ENCODE measurements at places on chromosomes 7 and 10.

DNA sequence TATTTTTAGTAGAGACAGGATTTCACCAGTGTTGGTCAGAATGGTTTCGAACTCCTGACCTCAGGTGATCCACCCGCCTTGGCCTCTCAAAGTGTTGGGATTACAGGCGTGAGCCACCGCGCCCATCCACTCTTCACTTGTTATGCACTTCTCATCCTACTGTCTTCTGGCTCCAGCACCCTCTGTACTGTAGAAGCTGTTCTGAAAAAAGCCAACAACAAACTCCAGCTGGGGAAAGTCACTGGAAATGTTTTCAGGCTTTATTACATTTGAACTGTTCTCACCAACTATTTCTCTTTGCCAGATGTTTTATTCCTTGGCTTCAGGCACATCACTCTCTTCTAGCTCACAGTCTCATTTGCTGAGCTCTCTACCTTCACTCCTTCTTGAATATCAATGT is 122.5 kb upstream of the EGR2 start:
- no peak for DNase-seq

GRCh38 chr7:92785923-92786322 is 50.5 kb downstream of the CDK6 start:
- no peak for DNase-seq

DNA sequence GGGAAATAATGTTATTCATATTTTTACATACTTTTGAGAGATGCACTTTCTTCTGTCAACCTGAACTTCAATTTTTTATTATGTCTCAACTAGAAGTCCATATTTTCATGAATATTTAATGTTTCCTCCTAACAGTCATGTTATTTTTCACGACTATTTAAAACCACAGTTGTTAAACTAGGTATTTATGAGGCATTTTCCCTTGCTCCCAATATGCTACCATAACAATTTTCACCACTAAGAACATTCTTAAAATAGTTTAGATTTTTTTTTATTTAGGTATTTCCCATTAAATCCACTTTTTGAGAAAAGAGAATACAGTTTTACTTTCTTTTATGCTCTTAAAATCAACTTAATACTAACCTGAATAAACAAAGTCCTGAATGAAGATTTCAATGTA is 89.4 kb downstream of the JAZF1 start:
- no peak for DNase-seq

- no peak for DNase-seq
Measured at GRCh38 chr7:16606704-16607103, 38.9 kb downstream of the ANKMY2 start.

DNA sequence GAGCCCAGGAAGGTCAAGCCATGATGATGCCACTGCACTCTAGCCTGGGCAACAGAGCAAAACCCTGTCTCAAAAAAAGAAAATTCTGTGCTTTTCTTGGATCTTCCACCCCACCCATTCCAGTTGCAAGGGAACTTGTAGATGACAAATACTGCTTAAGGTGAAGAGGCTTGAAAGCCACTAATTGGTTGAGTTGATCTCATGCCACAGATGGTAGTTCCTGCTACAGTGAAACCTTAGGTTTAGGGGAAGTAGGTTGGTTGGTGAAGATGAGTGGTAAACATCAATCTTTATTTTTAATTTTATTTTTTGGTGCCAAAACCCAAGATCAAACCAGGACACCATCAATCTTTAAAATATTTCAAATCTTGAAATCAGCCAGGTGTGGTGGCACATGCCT is 2.9 kb upstream of the GDI2 start:
- no peak for DNase-seq

- no peak for DNase-seq
Measured at GRCh38 chr7:130345136-130345535, 520 bp downstream of the CPA5 start.

DNA sequence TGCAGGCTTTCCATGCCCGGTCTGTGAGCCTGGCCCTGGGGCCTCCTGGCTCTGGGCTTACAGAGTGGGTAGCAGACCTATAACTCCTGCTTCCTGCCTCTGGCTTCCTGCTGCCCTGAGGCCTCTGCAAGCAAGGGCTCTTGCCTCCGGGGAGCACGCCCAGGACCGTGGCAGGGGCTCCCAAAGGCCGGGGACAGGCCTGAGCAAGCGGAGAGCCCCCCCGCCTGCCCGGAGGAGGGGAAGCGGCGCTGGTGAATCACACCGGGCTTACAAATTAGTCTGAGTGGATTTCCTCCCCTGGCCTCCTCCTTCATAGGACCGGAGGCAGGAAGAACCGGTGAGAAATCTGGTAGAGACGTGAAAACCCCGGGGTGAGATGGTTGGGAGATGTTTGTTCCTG is 1.5 kb upstream of the MYL10 start:
- DNase-seq, result peak; percentile 22

DNA sequence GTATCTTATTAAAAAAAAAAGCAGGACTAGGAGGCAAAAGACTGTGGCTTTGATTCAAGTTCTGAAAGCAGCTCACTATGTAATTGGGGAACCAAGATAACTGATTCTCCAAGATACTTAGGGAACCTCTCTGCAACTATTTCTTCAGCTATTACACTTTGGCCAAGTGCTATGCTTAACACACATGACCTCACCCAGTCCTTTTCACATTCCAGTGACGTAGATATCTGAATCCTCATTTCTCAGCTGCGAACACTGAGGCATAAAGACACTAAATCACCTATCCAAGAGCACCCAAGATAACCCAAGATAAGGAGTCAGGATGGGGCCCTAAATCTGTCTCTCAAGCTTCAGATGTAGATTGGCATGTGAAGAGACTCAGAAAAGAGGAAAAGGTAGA is 133.6 kb downstream of the GLI3 start:
- no peak for DNase-seq

- no peak for DNase-seq
Measured at GRCh38 chr10:22704942-22705341, 9.4 kb downstream of the PIP4K2A start.

- DNase-seq, result no peak
Measured at GRCh38 chr10:69500864-69501468, 49.7 kb downstream of the TSPAN15 start.

DNA sequence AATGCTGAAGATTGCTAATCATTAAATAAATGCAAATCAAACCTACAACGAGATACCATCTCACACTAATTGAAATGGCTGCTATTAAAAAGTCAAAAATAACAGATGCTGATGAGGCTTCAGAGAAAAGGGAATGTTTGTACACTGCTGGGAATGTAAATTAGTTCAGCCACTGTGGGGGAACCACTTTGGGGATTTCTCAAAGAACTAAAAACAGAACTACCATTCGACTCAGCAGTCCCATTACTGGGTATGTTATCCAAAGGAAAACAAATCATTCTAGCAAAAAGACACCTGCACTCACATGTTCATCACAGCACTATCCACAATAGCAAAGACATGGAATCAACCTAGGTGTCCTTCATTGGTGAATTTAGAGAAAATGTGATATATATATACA is 379.0 kb upstream of the CNTNAP2 start:
- DNase-seq, result no peak

DNA sequence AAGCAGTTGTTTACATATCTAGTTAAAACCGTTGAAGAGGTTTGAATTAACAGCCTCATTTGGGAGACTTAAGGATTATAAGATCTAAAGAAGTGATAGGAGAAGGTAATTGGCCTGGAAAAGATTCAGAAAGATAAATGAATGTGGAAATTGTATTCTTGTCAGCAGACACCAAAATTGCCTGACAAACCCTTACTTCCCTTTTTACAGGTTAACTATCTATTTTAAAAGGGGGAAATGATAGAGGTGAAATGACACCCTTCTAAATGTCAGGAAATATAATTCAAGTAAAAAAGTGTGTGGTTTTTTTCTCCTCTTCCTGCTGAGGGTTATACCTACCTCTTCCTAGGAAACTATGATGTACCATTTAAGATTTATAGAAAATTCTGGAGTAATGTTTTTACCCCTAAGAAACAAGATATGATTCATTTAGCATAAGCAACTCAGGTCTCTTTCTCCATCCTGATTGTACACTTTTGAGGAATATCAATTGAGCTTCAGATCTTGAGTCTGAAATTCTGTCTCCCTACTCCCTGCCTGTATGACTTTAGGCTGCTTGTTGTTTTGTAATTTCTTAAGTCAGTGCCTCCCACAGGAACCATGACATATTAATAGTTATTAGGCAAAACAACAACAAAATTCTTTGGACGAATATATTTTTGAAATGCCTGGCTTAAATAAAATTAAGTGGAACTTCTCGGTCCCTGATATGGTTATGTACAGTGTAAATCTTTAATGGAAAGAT is 250.4 kb downstream of the RNLS start:
- no peak for DNase-seq

- no peak for DNase-seq
Measured at GRCh38 chr7:30068117-30068516, 39.9 kb downstream of the PLEKHA8 start.

DNA sequence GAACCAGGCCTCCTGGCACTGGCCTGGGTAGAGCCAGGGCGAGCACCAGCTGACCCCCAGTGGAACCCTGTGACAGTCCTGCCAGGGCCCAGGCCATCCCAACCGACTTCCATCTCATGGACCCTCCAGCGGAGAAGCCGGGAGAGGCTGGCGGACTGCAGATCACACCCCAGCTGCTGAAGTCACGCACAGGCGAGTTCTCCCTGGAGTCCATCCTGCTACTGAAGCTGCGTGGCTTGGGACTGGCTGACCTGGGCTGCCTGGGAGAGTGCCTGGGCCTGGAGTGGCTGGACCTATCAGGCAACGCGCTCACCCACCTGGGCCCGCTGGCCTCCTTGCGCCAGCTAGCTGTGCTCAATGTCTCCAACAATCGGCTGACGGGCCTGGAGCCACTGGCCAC is 4.7 kb downstream of the RARRES2 start:
- no peak for DNase-seq

GRCh38 chr10:72337039-72337629 is 17.6 kb downstream of the DNAJB12 start:
- peak; percentile 79 for DNase-seq

- DNase-seq, result no peak
Measured at GRCh38 chr7:101104799-101105198, 19.5 kb downstream of the TRIM56 start.

- no peak for DNase-seq
Measured at GRCh38 chr7:47465191-47465590, 116.7 kb downstream of the TNS3 start.

DNA sequence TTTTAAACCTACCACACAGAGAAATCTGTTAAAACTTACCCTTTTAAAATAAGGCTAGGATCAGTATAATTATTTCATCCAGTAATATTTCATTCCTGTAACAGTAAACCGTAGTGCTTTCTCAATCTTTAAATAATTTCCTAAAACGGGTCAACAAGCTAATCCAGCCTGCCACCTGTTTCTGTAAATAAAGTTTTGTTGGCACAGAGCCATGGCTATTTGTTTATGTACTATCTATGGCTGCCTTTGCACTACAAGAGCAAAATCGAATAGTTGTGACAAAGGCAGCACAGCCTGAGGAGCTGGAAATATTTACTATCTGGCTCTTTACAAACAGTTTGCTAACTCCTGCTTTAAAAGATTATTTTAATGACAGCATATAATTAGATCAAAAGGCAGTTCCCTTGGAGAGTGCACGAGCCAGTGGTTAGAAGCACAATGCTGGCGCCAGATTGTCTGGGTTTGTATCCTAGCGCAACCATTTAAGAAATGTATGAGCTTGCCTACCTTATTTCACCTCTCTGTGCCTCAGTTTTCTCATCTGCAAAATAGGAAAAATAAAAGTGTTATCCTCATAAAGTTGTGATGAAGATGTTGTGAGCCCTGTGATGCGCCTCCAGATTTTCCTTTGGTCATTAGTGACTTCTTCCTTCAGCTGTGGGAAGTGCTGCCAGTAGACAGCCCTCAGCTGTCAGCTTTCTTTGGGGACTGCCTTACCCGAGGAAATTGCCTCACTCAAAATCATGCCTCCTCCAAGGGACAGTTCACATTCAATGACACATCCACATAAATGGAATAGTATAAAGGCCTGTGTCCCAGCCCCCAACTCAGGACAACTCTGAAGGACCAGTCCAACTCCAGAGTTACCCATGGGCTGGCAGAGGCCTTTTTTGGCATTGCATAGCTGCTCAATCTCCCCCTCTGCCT is 11.8 kb upstream of the MIOS start:
- DNase-seq, result no peak

DNA sequence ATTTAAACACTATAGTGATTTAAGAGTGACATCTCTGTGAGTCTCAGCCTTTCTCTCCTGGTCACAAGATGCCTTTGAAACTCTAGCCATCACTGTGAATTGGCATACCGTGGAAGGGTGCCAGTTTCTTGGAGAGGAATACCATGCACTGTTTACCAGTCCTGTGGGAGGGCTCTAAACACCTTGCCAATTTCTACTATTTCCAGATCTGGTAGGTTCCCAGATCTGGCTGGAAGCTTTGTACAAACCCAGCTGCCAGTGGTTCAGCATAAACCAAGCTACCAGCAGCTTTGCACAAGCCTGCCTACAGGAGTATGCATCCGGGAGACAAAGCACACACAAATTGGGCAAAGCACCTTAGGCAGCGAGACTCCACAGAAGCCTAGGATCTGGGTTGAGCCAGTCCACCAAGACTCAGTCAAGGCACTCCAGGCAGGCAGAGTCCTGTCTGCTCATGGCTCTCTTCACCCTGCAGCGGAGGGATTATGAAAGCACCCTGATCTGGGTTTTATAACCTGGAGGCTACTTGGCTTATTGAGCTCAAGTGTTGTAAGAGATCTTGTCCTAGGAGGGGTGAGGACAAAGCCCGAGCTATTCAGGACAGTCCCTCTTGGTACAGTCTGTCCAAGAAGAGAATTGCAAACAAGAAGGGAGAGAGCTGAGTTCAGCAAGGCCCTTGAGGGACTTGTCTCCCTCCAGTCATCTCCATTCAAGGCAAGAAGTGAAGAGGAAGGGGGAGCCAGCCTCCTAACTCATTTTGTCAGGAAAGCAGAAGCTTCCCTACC is 23.6 kb downstream of the MCM10 start:
- no peak for DNase-seq

DNA sequence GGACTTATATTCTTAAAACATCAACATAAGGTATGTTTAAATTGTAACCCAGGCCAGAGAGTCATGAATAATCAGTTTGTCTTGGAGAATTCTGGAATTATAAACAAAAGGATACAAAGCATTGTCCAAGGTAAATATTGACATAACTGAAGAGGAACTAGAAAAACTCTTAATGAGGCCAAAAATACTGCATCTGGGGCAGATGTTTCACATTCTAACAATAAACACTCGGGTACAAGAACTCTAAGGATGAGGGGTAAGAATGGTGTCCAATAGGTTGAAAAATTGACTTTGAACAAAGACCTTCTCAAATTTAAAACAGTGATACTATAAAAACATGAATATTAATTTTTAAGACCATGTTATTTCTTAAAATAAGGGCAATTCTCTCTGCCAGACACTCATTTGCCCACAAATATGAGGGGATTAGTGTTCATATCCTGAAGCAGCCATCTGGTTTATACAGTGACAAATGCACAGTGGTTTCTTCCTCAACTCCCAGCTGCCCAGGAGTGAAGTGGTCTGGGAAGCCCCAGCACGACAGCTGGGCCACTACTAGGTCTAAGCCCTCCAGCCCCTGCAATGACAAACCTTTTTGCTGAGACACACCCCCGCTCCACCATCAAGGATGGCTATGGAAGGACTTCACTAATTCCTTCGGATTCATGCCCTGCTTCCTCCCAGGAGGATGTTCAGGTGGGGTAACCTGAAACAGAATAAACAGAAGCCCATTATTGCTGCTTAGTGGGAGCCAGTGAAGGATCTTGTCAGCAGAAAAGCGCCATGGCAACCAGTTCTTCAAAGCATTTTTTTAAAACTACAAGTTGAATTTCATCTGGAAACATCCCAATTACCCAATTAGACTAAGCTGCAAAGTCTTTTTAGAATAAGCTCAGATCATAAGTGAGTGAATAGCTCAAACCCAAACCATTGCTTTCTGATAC is 107.5 kb upstream of the ARID5B start:
- DNase-seq, result no peak
